ENCODE measurements at places on chromosomes 2 and 18.

DNA sequence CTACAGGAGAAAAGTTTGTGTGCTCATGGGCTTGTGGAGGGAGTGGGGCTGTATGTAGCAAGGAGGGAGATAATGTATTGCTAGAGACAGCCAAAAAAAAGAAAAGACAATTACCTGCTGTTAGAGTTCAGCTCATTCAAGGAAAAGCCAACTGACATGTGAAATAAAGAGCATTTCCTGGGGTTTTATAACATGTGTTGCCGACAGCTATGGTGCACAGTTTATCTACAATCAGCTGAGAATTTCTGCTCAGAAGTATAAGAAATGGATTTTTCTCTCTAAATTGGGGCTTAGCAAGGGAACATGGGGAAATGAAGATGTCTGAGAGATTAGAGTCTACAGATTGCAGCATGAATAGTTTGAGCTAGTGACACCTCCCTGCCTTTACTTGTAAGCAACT is 674.1 kb downstream of the SUCLG1 start:
- no peak for DNase-seq

DNA sequence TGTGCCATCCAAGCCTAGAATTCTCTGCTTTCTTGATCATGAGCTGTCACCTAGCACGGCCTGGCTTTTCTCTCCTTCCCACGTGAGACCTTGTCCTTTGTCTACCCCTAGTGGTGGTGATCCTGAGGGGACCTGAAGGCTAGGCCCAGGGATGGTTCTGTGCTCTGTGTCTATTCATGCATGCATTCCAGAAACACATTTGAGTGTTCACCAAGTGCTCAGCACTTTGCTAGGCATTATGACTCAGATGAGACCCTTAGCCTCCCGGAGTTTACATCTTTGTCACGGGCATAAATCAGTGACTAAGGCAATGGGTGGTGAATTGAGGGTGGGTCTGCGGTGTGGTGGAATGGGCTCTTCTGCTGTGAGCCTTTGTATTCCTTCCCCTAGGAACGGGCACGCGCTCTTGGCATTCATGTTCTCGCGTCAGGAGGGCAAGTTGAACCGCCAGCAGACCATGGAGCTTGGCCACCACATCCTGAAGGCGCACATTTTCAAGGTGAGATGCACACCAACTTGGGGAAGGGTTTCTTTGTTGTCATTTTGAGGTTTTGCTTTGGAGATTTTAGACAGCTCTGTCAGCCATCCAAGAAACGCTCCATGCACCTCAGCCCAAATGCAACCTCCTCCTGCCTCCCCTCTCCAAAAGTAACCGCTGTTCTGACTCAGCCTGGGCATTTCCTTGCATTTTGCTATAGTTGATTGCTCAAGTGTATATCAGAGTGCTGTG is 100.9 kb downstream of the WDSUB1 start:
- DNase-seq = peak; percentile 72

DNA sequence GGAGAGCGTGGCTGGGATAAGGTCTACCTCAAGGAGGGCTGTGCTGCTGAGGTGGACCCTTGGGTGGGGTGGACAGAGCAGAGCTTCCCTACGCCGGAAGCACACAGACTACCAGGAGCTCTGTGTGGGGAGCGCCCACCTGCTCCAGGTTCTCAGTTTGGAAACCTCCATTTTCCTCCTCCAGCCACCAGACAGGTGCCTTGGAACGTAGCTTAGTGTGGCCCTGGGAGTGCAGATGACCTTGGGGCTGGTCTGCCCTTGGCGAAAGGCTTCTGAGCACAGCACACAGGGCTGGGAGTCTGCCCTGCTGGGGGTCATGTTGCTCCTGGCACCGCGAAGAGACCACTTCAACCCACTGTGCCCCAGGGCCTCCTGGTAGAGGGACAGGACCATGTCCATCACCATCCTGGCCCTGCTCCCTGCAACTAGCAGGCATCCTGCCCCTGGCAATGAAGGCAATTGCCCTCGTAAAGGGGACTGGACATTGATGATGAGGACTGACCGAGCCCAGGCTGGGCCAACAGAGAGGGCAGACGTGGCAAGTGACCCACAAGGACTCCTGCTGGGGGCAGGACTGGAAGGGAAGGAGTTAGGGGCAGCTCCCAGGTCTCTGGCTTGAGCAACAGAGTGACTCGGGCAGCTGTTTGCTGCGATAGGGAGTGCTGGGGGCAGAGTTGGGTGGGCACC is 214.7 kb downstream of the CYP26B1 start:
- no peak for DNase-seq

- no peak for DNase-seq
Observed at GRCh38 chr18:63980896-63981460, 11.1 kb downstream of the SERPINB8 start.

DNA sequence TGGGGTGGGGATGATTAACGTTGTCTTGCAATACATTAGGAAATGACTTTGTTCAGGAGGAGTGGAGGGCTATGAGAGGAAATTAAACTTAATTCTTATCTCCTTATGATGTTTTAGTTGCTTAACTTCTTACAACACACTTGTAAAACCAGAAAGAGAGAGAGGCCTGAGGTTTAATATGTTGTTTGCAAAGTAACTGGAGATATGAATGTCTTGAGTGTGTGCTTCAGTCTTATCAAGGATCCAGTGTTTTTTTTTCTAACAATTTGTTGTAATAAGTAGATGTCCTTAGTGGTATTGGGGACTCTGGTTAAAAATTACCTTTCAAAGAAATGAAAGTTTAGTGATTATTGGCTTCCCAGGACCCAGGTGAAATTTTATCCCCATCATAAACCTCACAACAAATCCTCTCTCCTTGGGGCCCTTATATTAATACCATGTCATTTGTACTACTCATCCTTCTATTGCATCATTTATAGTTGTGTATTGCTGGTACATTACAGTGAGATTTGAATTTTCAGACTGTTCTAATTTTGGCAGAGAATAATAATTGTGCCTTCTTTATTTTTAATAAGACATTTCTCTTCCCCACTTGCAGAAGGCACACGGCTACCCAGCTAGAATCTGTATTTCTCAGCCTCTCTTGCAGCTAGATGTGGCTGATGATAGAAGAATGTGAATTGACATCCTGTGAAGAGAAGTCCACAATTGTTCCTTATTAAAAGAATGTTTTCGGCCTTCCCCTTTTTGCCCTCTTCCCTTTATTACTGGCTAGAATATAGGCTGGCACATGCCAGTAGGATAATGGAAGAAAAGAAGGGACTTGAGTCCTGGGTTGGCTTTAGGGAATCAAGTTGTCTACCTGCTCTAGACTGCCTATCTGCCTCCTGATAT is 91.9 kb upstream of the CXCR4 start:
- no peak for DNase-seq

DNA sequence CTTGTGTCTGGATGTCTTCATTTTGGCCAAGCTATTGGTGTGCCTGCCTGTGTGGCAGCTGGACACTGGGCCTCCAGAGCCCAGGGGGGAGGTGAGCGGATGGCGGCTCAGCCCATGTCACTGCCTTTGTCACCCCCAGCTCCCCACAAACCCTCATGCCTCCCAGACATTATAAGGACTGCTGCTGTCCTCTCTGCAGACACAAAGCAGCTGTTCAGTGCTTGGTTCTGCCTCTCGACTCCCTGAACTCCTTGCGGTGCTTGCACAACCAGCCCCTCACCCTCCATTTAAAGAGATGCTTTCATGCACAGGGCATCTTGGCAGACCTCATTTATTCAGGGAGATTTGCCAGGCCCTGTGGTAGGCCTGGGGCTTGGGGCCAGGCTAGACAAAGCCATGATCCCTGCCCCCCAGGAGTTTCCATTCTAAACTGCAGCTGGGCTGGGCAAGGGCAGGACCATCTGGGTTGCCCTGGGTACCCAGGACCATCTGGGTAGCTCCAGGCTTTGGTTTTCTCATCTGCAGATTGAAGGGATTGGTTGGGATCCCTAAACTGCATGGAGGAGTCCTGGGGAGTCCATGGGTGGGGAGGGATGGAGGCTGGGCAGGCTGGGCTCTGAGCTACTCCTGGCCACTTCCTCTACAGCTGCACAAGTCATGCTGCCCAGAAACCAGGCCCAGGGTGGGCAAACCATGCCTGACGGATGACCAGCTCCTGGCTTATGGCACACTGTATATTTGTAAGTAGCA is 168.5 kb downstream of the CELF4 start:
- no peak for DNase-seq

DNA sequence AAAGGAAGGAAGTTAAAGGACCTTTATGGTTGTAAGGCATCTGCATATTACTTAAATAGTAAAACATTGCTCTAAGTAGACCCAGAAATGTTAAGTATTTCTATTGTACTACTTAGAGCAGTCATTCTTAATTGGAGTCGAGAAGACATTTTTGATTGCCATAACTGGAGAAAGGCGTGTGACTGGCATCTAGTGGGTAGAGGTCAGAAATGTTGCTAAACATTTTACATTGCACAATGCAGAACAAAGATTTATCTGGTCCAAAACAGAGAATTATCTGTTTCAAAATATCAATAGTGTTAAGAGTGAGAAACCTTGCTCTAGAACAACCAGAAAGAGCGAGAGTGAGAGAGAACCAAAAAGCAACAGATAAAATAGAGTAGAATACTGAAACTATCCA is 23.3 kb upstream of the ROCK1 start:
- DNase-seq = peak; percentile 19

DNA sequence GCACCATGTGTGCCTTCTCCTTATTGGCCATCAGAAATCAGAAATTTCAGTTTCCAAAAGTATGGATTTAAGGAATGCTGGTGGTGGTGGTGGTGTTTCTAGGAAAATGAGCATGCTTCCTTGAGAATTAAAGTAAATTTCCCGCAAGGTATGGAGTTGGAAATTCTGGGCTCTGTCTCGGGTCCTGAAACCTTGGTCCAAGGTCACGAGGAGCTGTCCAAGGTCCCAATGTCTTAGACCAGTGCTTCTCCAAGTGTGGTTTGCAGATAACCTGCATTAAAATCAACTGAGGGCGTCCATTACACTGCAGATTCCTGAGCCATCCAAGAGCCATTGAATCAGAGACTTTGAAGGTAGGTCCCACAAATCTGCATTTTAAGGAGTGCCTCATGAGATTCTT is 210.9 kb upstream of the PKDCC start:
- peak; percentile 45 for DNase-seq

DNA sequence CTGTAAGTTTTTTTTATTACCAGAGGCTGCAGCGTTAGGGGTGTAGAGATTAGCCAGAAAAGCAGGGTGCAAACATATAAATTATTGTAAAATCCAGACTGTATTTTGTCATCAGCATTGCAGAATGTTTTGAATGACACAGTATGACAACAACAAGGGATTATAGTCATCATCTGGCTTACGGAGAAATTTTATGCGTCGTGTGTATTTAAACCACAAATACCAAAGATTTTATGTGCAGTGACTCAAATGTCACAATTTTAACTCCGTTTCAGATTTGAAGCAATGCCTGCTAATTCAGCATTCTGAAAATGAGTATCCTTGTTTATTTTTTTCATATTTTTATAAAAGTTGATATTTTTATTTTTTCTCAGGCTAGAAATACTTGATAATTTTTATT is 19.4 kb upstream of the TMX3 start:
- peak; percentile 70 for DNase-seq

- no peak for DNase-seq
Observed at GRCh38 chr2:16747689-16748088, 82.1 kb upstream of the CYRIA start.

GRCh38 chr2:121149384-121149783 is 135.6 kb downstream of the TFCP2L1 start:
- DNase-seq = no peak

- DNase-seq = no peak
Observed at GRCh38 chr18:44732599-44732998, 51.9 kb downstream of the SETBP1 start.

DNA sequence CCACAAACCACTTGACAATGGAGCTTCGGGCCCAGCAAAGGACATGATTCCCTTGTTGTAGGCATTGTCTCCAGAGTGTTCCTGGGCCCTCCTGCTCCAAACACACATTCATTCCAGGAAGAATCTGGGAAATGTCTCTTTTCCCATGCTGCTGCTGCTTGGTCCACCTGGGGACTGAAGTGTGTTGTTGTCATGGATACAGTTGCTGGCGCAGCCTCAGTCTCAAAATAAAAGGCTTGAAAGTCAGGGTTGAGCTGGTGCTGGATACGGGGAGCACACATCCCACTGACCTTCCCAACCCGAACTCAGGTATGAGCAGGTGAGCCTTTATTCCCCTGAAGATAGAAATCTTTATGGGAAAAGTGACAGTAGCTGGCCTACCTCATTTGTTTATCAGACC is 30.6 kb upstream of the SPP2 start:
- no peak for DNase-seq

GRCh38 chr2:222310747-222311318 is 12.0 kb upstream of the PAX3 start:
- DNase-seq = no peak

- no peak for DNase-seq
Observed at GRCh38 chr18:38406607-38407006, 841.0 kb upstream of the CELF4 start.

- DNase-seq = no peak
Observed at GRCh38 chr18:44941516-44941915, 260.8 kb downstream of the SETBP1 start.
